ENCODE measurements at places on chromosomes 5 and 9. TPM values are rescaled to one million over a fixed set of nuclear protein-coding genes. Genes with fewer than 3 reads are reported as not detected.
A peak's percentile ranks its signal among the peaks of the same experiment; 100 is the strongest.

DNA sequence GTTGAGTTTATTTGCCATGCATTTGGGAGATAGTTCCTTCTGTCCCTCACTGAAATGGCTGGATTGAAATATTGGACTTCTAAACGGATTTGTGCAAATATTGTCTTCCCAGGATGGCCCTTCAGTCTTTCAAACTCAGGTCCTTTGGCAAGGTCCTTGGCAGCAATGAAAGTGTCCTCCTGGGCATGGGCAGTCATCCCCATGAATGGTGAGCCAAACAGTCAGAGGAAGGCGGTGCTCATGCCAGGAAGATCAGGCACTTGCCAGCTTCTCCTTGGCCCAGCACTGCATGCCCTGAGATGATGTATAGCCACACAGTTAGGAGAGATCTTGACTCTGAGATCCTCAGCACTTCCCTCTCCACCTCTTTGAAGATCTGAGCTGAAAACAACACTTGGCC is 221.4 kb upstream of the KLF4 start:
- DNase-seq = no peak
- peaks cover 9% of the 10 kb centered on the region for H3K4me1 ChIP-seq
- H3K27me3 ChIP-seq = no peaks in the 10 kb centered on the region
- H3K36me3 ChIP-seq = no peaks in the 10 kb centered on the region

GRCh38 chr5:126914801-126915436 is 115.4 kb downstream of the MARCHF3 start:
- H3K27me3 ChIP-seq = no peaks in the 10 kb centered on the region
- no peaks in the 10 kb centered on the region for H3K4me1 ChIP-seq
- no peak for DNase-seq
- H3K27ac ChIP-seq = no peak overlapping the region
- no peak overlapping the region for H3K4me3 ChIP-seq

The MLANA gene
- total RNA-seq = not detected

The RAB3C gene
- 6.7 TPM for total RNA-seq

GRCh38 chr9:27377147-27377807 is 80.3 kb upstream of the EQTN start:
- H3K27me3 ChIP-seq = no peaks in the 10 kb centered on the region
- H3K4me1 ChIP-seq = no peaks in the 10 kb centered on the region
- H3K36me3 ChIP-seq = no peaks in the 10 kb centered on the region
- H3K27ac ChIP-seq = no peak overlapping the region

The HAUS6 gene
- total RNA-seq = 12.5 TPM

DNA sequence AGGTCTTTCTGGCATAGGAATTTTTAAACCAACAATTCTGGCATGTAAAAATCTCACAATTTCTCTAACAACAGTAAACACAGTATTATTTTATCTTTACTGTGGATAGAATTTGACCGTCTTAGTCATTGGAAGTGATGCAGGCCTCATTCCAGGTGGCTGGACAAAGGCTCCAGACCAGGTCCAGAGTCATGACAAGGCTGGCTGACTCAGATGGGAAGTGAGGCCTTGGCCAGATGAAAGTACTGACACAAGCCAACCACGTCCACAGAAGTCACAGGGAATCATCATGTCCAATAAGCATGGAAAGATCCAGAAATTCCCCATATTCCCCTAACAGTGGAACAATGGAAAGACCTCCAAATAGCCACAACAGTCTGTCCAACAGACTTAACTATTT is 12.4 kb downstream of the SPOCK1 start:
- H3K4me3 ChIP-seq = no peak overlapping the region
- no peaks in the 10 kb centered on the region for H3K27me3 ChIP-seq
- H3K36me3 ChIP-seq = no peaks in the 10 kb centered on the region
- H3K27ac ChIP-seq = no peak overlapping the region

DNA sequence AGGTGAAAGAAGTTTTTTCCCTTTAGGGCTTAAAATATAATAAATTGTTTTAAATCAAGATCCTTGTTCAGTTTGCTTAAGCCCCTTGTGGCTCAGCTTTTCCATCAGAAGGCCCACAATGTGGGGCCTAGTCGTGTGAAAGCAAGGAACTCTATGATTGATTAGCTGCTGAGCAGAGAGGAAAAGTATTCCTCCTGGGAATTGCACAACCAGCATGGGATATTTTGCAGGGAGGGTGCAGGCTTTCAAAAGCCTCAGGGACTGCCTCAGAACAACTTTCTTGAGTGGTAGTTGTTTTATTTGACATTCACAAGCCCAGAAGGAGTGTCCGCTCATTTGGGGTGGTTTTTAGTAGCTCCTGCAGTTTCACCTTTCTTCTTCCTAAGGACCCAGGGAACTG is 19.8 kb downstream of the TTC23L start:
- H3K36me3 ChIP-seq = no peaks in the 10 kb centered on the region
- H3K4me1 ChIP-seq = no peaks in the 10 kb centered on the region
- H3K4me3 ChIP-seq = no peak overlapping the region
- DNase-seq = no peak

- no peak overlapping the region for H3K27ac ChIP-seq
- no peaks in the 10 kb centered on the region for H3K27me3 ChIP-seq
- DNase-seq = no peak
- no peaks in the 10 kb centered on the region for H3K36me3 ChIP-seq
These were observed 8.2 kb upstream of the NIPAL4 start for GRCh38 chr5:157451806-157452205.

GRCh38 chr5:111143910-111144309 is 51.8 kb downstream of the WDR36 start:
- no peaks in the 10 kb centered on the region for H3K27me3 ChIP-seq
- H3K4me1 ChIP-seq = no peaks in the 10 kb centered on the region
- DNase-seq = no peak
- H3K27ac ChIP-seq = no peak overlapping the region
- no peak overlapping the region for H3K4me3 ChIP-seq
- H3K36me3 ChIP-seq = no peaks in the 10 kb centered on the region

DNA sequence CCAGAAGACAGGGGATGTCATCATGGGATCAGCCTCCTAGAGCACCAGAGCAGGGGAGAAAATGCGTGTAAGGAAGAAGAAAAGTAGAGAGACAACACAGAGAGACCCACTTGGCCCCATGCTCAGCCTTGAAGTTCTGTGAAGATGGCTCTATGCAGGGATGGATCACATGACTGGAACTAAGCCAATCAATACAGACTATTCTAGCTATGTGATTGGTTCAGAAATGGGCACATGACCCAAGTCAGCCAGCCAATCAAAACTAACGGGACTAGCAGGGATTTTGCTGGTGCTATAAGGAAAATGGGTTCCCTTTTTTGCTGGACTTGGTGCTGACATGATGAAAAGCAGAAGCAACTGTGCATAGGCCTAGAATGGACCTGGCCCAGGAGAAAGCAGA is 173.0 kb upstream of the TBC1D2 start:
- DNase-seq = no peak
- no peaks in the 10 kb centered on the region for H3K36me3 ChIP-seq
- no peak overlapping the region for H3K4me3 ChIP-seq
- H3K4me1 ChIP-seq = no peaks in the 10 kb centered on the region
- H3K27me3 ChIP-seq = no peaks in the 10 kb centered on the region
- H3K27ac ChIP-seq = no peak overlapping the region

The NSUN2 gene
- 30.4 TPM for total RNA-seq

The ALAD gene
- total RNA-seq = 14.8 TPM

DNA sequence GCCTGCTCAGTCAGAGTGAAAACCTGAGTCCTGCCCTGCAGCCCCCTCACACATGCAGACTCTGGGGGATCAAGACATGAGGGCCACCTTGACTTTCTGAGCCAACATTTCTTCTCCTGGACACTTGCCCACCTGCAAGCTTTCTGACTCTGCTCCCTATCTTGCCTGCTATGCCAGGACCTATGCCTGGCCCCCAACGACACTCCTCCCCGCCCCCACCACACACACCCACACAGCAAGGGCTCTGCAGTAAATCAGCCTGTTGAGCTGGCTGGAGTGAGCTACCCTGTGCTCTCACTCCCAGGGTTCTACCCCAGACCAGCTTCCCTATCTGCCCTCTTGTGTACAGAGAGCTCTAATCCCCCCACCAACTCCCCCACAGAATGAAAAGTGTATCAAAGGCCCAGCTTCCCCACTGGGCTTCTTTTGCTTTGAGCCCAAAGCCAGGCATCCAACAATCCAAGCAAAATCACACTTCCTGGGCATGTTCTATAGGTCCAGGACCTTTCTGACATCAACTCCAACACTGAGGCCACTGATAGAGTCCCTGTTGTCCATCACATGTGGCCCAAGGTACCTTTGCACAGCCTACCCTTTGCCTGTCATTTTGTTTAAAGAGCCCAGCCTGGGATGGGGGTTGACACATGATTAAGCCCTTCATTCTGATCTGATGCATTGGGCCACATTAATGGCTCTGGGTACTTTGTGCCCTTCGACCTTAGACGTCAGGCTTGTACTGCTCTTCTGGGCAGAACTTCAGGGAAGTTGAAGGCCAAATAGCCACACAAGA is 7.2 kb downstream of the PDLIM4 start:
- H3K27ac ChIP-seq = peak overlapping the region; percentile 99
- H3K36me3 ChIP-seq = peaks cover 14% of the 10 kb centered on the region
- no peaks in the 10 kb centered on the region for H3K27me3 ChIP-seq
- no peak overlapping the region for H3K4me3 ChIP-seq
- no peak for DNase-seq
- no peaks in the 10 kb centered on the region for H3K4me1 ChIP-seq

GRCh38 chr9:110241260-110241857 is 14.9 kb downstream of the TXN start:
- no peak for DNase-seq
- no peak overlapping the region for H3K27ac ChIP-seq
- H3K36me3 ChIP-seq = peaks cover 11% of the 10 kb centered on the region

DNA sequence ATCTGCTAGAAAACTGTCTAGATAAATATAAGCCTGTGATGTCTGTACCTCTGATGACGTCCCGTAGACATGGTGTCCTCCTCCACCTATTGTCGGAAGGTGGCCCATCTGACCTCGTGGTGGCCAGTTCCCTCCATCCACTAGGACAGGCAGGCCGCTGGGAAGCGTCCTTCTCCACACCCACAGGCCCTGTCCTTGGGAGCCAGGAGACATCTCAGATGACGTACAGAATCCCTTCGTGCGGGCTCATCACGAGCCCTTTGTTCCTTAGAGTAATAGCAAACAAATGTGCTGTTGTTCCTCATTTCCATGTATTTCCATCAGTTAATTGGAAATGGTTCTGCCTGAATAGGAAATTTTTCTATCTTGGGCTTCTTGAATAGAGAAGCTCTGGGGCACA is 38.3 kb upstream of the TENT4A start:
- H3K27ac ChIP-seq = no peak overlapping the region
- no peaks in the 10 kb centered on the region for H3K27me3 ChIP-seq
- H3K4me1 ChIP-seq = no peaks in the 10 kb centered on the region
- no peaks in the 10 kb centered on the region for H3K36me3 ChIP-seq
- DNase-seq = no peak

DNA sequence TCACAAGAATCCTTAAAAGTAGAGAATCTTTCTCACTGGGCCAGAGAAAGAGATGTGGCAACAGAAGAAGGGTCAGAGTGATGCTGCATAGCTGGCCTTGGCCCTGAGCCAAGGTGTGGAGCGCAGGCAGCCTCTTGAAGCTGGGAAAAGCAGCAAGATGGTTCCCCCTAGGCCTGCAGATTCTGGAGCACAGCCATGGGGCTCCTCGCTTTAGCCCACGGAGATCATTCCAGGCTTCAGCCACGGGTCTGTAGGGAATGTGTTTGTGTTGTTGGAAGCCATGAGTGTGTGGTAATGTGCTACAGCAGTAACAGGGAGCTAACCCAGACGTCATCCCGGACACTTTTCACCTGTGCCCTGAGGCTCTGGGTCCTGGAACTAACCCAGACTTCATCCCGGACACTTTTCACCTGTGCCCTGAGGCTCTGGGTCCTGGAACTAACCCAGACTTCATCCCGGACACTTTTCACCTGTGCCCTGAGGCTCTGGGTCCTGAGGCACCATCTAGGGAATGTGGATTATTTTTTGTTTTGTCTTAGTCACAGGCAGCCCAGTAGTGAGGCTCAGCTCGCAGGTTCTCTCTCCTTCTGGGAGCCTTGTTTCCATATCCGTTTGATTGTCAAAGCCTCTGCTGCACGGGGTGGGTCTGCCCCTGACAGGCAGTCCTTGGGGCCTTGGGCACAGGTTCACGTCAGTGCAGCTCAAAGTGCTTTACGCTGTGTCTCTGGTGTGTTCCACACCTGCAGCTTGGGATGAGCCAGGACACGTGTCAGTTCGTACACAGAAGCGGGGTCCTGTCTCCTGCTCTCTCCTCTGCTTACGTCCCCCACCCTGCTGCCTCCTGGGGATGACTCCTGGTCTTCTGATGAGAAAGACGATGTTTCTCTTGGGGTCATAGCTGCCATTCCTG is 56.3 kb upstream of the EXOC3 start:
- H3K27me3 ChIP-seq = no peaks in the 10 kb centered on the region
- H3K4me1 ChIP-seq = no peaks in the 10 kb centered on the region
- DNase-seq = peak; percentile 34
- no peaks in the 10 kb centered on the region for H3K36me3 ChIP-seq
- H3K27ac ChIP-seq = no peak overlapping the region

- H3K27ac ChIP-seq = no peak overlapping the region
- no peaks in the 10 kb centered on the region for H3K27me3 ChIP-seq
- H3K4me3 ChIP-seq = no peak overlapping the region
- H3K4me1 ChIP-seq = no peaks in the 10 kb centered on the region
- H3K36me3 ChIP-seq = no peaks in the 10 kb centered on the region
- DNase-seq = peak; percentile 55
These were observed 149.7 kb upstream of the IER5L start for GRCh38 chr9:129327552-129328328.

The TNFSF8 gene
- total RNA-seq = 1.8 TPM

The SPINK6 gene
- not detected for total RNA-seq

DNA sequence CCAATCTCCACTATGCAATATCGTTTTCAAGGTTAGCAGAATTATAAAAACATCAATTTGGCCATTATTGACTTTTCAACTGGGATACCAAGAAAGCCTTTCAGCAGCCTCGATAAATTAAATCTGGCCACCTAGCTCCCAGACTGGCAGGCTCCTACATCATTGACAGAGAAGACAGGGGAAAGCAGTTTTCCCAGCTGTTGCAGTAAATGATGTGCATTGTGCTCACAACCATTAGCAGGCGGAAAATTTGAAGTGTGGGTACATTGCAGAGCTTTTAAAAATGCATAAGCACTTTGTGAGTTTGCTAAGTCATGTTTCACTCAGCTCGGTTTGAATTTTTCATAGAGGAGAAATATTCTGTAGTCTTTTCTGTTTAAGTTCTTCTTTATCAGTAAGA is 297.9 kb downstream of the KCTD16 start:
- no peak overlapping the region for H3K27ac ChIP-seq
- H3K4me3 ChIP-seq = no peak overlapping the region
- H3K27me3 ChIP-seq = no peaks in the 10 kb centered on the region
- DNase-seq = no peak
- no peaks in the 10 kb centered on the region for H3K4me1 ChIP-seq

GRCh38 chr9:18849890-18850677 is 182.9 kb downstream of the SAXO1 start:
- peaks cover 28% of the 10 kb centered on the region for H3K4me1 ChIP-seq
- H3K27me3 ChIP-seq = no peaks in the 10 kb centered on the region
- H3K4me3 ChIP-seq = no peak overlapping the region
- H3K27ac ChIP-seq = no peak overlapping the region
- DNase-seq = no peak
- no peaks in the 10 kb centered on the region for H3K36me3 ChIP-seq

GRCh38 chr9:4382722-4383317 is 83.0 kb upstream of the GLIS3 start:
- no peak overlapping the region for H3K4me3 ChIP-seq
- H3K4me1 ChIP-seq = no peaks in the 10 kb centered on the region
- no peaks in the 10 kb centered on the region for H3K36me3 ChIP-seq
- no peak overlapping the region for H3K27ac ChIP-seq
- H3K27me3 ChIP-seq = no peaks in the 10 kb centered on the region

Data from sigmoid colon (tissue), 7 donors.